ENCODE measurements at places on chromosomes 7 and 10.

- no peak for DNase-seq
These were observed 586 bp downstream of the GCK start for GRCh38 chr7:44188480-44189225.

DNA sequence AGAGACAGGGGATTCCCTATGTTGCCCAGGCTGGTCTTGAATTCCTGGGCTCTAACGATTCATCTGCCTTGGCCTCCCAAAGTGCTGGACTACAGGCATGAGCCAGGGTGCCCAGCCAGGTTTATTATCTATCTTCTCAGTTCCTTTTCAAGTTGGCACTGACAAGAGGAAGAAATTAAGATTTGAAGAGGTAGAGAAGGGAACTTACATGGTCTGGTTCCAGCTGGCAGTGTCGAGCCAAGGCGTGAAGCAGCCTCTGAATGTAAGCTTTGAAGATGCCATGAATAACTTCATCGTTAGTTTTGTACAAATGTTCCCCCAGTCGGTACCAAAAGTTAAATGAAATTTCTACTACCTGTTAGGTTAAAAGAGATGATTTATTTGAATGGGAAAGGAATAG lies 57.7 kb downstream of the TNPO3 start:
- DNase-seq: no peak

GRCh38 chr10:122173337-122173736 lies 97.8 kb upstream of the BTBD16 start:
- no peak for DNase-seq

GRCh38 chr7:107728276-107728675 lies 15.7 kb upstream of the CBLL1 start:
- DNase-seq: no peak

DNA sequence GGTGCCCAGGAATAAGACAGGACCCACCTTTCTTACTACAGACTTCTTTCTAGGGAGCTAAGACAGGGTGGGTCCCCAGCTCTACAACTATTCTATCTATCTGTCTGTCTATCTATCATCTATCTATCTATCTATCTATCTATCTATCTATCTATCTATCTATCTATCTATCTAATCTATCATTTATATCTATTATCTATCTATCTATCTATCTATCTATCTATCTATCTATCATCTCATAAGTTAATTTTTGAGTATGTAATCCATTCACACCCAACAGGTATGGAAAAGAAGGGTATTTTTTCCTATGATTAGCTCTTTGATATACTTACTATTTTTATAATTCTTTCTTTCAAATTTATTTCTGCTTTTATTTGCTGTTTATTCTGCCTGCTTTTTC lies 55.9 kb downstream of the BAMBI start:
- DNase-seq: no peak

DNA sequence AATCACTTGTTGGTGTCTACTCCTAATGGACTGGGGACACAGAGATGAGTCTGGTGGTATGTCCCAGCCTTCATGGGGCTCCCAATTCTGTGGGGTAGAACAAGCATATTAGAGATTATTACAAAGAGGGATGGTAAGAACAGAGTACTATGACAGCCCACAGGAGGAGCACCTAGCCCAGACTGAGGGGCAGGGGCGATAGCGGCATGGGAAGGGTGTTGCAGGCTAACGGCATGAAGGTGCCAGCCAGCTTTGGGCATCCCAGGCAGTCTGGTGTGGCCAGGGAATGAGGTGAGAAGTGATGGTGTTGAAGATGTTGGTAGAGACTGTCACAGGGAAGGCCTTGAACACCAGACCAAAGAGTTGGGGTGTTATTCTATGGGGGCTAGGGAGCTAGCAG lies 280.0 kb downstream of the RPS24 start:
- no peak for DNase-seq

DNA sequence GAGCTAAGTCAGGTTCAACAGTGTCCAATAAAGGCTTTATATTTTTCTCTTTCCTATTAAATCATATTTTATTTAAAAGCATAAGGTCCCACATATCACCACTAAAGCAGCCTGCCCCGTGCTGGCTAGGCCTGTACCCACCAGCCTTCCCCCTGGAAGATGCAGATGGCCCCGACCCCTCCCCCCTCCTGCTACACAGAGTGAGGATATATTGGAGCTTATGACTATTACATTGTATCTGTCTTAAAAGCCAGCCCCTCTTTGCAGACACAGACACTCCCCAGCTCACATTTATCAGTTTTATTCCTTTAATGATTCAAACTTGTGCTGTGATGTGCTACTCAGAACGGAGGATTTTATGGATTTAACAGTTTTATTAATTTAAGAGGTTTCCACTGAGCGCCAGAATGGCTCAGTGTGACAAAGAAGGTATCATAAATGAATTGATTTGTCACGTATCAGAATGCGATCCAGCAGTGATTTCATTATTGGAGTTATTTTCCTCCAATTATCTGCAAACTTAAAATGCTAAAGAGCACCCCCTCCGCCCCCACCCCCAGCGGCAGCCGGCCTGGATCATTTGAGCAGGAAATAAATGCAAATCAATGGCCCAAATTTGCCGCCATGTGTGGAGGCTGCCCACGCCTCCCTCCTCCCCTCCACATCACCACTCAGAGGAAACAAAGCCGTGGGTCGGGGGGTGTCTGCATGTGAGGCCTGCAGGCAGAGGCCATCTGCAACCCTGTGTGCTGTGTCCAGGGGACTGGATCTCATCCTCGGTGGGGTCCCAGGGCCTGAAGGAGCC lies 72.6 kb upstream of the ZMIZ1 start:
- no peak for DNase-seq

GRCh38 chr10:8453587-8453986 lies 399.1 kb downstream of the GATA3 start:
- DNase-seq: no peak

DNA sequence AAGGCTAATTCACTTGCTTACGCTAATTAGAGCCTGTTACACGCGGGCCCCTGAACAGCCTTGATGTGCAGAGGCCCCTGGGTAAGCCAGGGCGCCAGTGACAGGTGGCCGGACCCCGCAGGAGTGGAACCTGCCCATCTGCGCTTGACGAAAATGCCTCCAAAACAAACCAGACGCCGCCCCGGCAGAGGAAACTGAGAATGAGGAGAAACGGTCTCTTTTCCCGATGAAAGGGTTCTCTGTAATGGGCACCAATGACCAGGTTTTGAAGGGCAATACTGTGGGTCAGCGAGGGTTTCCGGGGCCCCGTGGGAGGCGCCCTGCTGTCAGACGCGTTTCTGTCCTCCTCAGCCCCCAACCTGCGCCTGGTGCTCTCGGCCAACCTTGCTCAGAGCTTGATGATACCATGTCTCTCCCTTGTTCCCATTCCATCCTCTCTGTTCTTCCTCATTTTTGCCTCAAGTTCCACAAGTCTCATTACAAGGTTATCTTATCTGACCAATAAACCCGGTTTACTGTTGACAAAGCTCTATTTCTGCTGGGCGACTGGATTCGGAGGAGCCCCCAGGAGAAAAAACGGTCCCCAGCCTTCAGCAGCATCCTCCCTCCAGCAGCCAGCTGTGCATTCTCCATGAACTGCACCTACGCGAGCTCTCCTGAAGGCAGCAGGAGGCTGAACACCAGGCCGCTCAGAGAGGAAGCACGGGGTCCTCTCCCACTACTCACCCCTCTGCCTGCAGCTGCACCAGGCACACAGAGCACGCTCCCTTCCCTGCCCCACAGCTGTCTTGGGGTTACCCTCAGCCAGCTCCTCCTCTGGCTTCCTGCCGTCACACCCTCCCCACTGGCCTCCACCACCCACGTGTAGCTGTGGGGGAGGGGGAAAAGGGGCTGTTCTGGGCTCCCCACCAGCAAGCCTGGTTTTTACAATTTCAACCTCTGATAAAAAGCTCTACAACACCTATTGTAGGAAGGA lies 202.0 kb downstream of the MAD1L1 start:
- DNase-seq: no peak

- DNase-seq: no peak
These were observed 176.0 kb upstream of the PTPRZ1 start for GRCh38 chr7:121696954-121697353.

DNA sequence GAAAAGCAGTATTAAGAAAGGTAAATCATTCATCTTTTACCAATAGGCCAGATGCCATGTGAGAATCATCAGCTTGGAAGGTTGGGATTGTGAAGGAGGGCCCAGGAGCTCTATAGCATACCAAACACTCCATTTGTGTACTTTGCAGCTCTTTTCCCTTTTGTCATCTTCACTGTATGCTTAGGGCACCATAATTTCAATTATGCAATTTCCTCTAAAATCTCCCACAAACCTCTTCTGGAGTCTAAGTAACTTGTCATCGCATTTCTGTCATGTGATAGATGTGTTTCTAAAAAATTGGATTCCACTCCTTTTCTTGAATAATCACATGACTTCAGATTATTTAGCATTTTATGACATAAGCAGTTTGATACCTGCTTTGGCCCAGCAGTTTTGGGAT lies 17.9 kb downstream of the RPP30 start:
- DNase-seq: no peak

DNA sequence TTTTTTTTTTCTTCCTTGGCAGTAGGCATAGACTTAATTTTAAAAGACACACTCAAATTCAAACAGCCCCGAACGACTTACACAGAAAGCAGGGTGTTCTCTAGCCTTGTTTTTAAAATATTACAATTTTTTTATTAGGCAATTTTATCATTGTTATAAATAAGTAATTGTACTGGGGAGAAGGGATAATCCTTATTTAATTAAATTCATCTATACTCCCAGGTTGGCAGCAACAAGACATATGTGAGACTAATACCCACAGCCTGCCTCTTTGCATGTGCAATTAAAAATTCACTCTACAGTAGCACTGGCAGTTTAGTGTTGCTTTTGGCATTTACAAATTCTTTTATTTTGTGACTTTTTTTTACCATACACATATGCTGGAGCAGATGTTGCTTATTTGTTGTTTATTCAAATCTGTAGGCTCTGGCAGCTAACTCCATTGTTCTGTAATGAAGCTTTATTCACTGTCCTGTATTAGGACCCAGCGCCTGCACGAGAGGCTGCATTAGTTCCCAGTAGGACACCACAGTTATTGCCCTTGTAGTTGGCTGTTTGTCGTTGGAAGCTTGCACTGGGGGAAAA lies 84.9 kb upstream of the PPP1R17 start:
- DNase-seq: no peak

GRCh38 chr10:79024720-79025198 lies 44.0 kb upstream of the ZMIZ1 start:
- no peak for DNase-seq

DNA sequence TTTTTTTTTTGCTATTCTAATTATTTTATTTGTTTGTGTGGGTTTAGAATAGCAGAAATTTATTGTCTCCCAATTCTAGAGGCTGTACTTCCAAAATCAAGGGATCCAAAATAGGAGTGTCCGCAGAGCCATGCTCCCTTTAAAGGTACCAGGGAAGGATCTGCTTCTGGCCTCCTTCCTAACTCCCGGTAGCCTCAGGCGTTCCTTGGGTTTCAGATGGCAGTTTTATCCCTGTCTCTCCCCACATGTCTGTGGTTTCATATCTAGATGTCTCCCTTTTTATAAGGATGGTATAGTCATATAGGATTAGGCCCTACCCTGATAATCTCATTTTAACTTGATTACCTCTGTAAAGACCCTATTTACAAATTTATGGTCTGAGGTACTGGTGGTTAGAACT lies 48.4 kb downstream of the BMPR1A start:
- no peak for DNase-seq

DNA sequence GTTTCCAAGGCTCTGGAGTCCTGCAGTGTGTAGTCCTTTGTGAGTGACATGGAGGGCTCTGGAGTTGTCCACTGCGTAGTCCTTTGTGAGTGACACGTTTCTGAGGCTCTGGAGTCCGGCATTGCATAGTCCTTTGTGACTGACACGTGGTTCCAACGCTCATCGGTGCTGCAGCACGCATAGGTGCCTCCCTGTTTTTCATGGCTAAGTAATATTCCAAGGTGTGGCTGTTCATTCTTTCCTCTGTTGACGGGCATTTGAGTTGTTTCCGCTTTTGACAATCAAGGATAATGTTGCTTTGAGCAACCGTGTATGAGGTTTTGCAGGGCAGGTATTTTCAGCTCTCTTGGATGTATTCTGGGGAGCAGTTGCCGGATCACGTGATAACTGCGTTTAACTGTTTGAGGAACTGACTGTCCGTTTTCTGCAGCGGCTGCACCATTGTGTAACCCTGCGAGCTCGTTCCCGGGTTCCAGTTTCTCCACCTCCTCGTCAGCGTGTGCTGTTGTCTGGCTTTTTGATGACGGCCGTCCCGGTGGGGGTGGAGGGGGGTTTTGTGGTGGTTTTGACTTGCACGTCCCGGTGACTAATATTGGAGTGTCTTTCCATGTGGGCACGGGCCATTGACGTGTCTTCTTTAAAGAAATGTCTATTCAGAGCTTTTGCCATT lies 21.1 kb downstream of the FAM20C start:
- no peak for DNase-seq

- DNase-seq: no peak
These were observed 88.2 kb downstream of the BBS9 start for GRCh38 chr7:33217595-33217994.

DNA sequence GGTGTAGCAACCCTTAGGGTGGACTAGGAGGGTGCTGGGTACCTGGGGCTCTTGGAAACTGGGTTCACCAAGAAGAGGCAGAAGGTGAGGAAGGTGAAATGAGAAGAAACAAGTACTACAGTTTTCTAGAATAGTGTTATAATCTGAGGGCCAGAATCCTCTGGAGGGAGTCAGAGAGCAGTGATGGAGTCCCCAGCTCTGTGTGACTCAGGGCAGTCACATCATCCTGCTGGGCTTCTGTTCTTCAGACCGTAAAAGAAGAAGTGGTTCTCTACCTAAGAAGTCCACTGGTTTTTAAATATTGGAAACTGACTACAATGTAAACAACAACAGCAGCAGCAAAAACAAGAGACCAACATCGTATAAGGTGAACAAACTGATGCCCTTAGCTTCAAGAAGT lies 197.3 kb downstream of the PRPF18 start:
- no peak for DNase-seq

DNA sequence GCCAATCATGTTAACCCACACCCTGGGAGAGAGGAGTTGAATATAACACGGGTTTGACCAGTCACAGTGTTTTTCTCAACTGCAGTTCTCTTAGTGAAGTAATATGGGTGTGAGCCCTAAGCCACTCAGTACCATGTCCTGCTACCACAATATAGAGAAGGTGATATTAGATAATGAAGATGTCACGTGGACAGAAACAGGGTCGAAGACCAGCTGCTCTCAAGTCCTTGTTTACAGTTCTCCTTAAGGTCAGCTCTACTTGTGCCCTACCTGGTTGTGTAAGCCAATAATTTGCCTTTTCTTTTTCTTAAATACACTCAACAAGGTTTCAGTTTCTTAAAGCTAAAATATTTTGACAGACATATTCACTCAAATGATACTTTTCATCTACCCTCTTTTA lies 128.3 kb upstream of the POT1 start:
- DNase-seq: no peak

Measured in stimulated activated CD8-positive, alpha-beta memory T cell treated with anti-CD3 and anti-CD28 coated beads, Interleukin-2, amount 100 ng/mL, for 48 hours (primary cell).